GM12878 (cell line): ENCODE measurements at places on chromosomes 2 and 18. TPM values are rescaled to one million over a fixed set of nuclear protein-coding genes. Genes with fewer than 3 reads are reported as not detected.

GRCh38 chr18:57863706-57864105 lies 60.6 kb upstream of the ATP8B1 start:
- DNase-seq = no peak
- no peaks in the 10 kb centered on the region for H3K4me1 ChIP-seq
- peaks cover 3% of the 10 kb centered on the region; the same call in 1 of the 2 replicates for H3K27me3 ChIP-seq
- no peaks in the 10 kb centered on the region for H3K36me3 ChIP-seq

DNA sequence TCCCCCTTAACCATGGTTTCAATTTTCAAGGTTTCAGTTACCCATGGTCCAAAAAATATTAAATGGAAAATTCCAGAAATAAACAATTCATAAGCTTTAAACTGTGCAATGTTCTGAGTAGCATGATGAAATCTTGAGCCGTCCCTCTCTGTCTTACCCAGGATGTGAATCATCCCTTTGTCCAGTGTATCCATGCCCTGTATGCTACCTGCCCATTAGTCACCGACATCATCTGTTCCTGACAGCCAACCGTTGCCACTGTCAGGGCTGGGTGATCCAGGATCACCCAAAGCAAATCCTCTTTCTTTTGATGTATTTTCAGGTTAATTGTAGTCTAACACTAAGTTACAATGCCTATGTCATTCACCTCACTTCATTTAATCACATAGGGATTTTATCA lies 15.7 kb upstream of the OLA1 start:
- H3K27ac ChIP-seq = no peak overlapping the region
- H3K36me3 ChIP-seq = no peaks in the 10 kb centered on the region
- H3K4me1 ChIP-seq = no peaks in the 10 kb centered on the region
- no peaks in the 10 kb centered on the region for H3K27me3 ChIP-seq

DNA sequence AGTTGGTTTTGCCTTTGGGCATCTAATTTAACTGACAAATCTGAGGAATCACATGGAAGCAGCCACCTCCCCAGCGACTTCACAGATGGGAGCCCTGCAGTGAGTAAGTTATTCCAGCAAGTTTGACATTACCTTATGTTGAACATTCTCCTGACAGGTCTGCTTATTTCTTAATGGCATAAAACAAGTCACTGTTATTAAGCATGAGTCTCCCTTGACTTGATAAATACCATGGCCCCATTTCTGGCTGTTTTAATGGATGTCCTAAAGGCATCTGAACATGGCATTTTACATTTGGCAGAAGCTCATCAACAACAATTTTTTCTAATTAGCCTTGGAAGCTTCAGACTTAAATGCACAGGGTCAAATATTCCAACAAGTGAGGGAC lies 92.6 kb upstream of the CREB1 start:
- DNase-seq = no peak
- no peak overlapping the region for H3K27ac ChIP-seq
- H3K4me1 ChIP-seq = no peaks in the 10 kb centered on the region
- H3K4me3 ChIP-seq = no peak overlapping the region

DNA sequence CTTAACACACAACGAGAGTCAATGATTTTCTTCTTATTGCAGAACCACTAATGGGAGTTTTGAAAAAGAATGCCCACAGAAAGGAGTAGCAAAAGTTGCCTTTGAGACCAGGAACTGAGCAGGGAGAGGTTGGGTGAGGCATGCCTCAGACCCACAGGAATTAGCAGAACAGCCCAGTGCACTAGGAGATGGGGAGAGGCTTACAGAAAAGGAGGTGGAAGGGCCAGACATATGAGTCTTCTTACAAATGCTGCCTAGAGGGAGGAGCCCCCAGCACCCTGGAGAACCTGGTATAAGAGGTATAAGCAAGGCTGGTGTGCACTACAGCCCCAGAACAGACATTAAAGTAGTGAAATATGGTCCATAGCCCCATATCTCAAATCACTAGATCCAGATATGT lies 162.0 kb downstream of the DTNA start:
- H3K27me3 ChIP-seq = no peaks in the 10 kb centered on the region
- no peak overlapping the region for H3K4me3 ChIP-seq
- no peak overlapping the region for H3K27ac ChIP-seq
- DNase-seq = no peak
- H3K36me3 ChIP-seq = no peaks in the 10 kb centered on the region

GRCh38 chr2:37894047-37894446 lies 31.0 kb upstream of the RMDN2 start:
- no peak overlapping the region for H3K27ac ChIP-seq
- DNase-seq = no peak
- no peaks in the 10 kb centered on the region for H3K36me3 ChIP-seq
- peaks cover 43% of the 10 kb centered on the region for H3K4me1 ChIP-seq
- H3K27me3 ChIP-seq = no peaks in the 10 kb centered on the region

GRCh38 chr2:25698752-25699151 lies 25.4 kb upstream of the DTNB start:
- no peaks in the 10 kb centered on the region for H3K36me3 ChIP-seq
- peaks cover 5% of the 10 kb centered on the region; the same call in 1 of the 2 replicates for H3K27me3 ChIP-seq
- no peak for DNase-seq
- no peak overlapping the region for H3K27ac ChIP-seq
- no peaks in the 10 kb centered on the region for H3K4me1 ChIP-seq

DNA sequence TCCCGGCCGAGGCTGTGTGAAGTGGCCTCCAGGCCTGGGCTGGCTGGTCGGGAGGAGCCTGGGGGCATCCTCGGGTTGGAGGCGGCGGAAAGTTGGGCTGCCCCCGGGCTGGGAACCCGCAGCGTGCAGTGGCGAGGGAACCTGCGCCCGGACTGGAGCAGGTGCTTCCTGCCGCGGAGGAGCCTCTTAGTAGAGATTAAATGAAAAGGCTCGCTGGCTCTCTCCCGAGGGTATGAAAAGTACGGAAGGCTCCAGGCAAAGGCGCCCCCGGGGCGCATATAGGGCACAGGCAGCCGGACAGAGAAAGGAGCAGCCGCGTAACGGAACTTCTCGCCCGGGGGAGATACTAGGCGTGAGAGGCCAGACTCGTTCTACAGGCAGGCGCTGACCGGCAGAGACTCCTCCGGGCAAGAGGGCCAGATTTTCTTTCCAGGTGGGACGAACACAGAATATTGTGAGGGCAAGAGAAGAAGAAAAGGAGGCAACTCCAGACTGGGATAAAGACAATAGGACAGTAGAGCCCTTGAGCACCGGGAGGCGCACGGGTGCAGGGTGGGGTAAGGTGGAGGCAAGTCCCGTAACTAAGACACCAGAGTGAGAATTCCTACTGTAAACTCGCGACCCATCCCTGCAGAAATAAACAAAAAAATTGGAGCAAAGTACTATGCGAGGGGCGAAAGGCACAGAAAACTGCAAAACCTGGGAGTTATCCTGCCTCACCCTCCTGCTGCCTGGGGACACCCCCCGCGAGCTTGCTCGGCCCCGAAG lies 816 bp downstream of the CDH2 start:
- H3K4me3 ChIP-seq = no peak overlapping the region
- H3K27me3 ChIP-seq = no peaks in the 10 kb centered on the region; the same call in 1 of the 2 replicates
- no peaks in the 10 kb centered on the region for H3K4me1 ChIP-seq
- no peaks in the 10 kb centered on the region for H3K36me3 ChIP-seq
- no peak overlapping the region for H3K27ac ChIP-seq

CPS1 gene
- total RNA-seq = 0.77 and 1.0 TPM in 2 replicates

DNA sequence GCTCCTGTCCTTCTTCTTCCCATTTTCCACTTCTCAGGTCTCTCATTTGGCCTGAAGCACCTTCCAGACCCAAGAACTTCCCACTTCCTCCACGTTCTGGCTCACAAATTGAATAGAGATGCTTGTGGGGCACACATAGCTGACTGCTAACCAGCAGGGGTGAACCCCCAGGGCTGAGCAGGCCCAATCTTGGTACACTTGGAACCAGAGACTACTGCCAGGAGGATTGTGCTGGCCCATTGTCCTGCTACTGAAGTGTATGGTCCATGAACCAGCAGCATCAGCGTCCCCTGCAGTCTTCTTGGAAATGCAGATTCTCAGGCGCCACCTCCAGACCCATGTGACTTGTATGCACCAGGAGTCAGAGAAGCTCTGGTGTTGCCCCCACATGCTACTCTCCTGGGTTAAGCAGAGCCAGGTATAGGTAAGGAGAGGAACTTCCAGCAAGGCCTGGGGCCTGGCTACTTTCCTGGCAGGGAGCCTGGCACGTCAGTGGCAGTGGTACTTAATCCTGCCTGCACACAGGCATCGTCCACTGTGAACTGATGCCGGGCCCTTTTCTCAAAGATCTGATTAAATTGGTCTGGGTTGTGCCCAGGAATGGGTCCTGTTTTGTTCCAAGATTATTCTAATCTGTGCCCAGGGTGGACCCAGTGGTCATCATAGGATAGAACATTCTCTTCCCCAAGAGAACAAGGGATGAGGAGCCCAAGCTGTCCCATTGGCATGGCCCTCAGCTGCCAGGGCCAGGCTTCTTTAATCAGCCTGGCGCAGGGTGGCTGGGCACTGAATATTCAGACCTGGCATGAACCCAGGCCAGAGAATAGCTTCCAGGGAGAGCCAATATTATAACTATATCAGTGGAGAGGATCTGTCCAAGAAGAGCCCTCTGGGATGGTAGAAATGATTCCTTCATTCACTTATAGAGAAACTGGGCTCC lies 248.7 kb downstream of the SOX11 start:
- H3K27me3 ChIP-seq = no peaks in the 10 kb centered on the region
- H3K4me3 ChIP-seq = no peak overlapping the region
- DNase-seq = no peak

DNA sequence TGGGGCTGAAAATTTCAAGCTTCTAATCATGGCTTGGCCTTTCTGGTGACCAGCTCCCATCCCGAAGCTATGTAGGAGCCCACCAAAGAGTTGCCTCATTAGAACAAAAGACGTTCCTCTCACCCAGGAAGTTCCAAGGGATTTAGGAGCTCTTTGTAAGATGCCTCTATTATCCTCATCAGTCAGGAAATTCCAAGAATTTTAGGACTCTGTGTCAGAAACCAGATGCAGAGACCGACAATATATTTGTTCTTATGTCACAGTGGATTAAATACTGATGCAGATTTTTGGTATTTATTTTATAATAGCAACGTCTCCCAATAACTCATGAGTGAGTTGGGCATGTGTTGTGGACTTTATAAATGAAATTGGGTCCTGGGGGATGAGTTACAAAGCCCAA lies 91.8 kb upstream of the SKOR2 start:
- no peaks in the 10 kb centered on the region for H3K27me3 ChIP-seq
- H3K4me3 ChIP-seq = no peak overlapping the region

GRCh38 chr2:46075848-46076247 lies 221.4 kb upstream of the EPAS1 start:
- no peaks in the 10 kb centered on the region for H3K36me3 ChIP-seq
- no peak overlapping the region for H3K4me3 ChIP-seq

TNFRSF11A gene
- 0.18 and 0.56 TPM in 2 replicates for total RNA-seq

DNA sequence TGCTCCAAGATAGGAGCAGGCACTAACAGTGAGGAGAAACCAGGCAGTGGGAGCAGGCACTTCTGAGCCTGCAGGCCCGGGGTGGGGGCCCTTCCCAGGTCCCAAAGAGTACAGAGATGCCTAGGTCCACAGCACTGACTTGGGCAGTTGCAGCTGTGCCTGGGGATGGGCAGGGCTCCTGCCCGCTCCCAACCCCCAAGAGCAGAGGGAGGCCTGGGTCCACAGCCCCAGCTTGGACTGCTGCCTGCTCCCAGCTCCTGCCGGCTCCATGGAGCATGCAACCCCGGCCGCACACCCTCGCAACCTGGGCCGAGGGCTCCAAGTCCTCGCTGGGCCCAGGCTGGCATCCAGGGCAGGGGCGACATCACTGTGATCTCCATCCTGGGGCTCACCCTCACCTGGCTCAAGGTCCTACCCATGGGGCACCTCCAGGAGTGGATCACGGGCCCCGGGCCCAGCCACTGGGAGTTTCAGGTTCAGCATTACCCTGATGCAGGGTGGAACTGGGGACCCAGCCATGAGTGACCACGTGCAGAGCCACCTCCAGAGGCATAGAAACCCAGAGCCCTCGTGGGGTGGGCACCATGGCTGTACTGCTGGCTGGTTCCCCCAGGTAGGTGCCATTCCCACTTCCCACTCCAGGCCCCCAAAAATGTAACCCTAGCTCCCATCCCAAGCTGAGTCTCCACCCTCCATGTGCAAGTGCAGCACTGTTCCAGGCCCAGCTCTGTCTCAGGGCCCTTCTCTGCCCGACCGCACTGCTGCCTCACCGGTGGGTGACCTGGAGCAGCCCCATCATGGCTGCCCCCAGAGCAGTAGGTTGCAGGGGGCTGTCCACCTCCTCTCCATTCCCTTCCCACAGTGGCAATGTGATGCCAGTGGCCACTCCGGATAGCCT lies 325.6 kb downstream of the NR4A2 start:
- no peaks in the 10 kb centered on the region for H3K27me3 ChIP-seq
- no peak overlapping the region for H3K27ac ChIP-seq
- no peak overlapping the region for H3K4me3 ChIP-seq
- H3K4me1 ChIP-seq = no peaks in the 10 kb centered on the region
- H3K36me3 ChIP-seq = no peaks in the 10 kb centered on the region

TMEM237 gene
- total RNA-seq = 21.0 and 23.8 TPM in 2 replicates

- no peak for DNase-seq
- no peak overlapping the region for H3K27ac ChIP-seq
- no peaks in the 10 kb centered on the region for H3K4me1 ChIP-seq
- no peak overlapping the region for H3K4me3 ChIP-seq
- H3K27me3 ChIP-seq = no peaks in the 10 kb centered on the region
- no peaks in the 10 kb centered on the region for H3K36me3 ChIP-seq
Observed at GRCh38 chr2:188494906-188495305, 203.2 kb downstream of the GULP1 start.

GRCh38 chr18:46401486-46402070 lies 255.4 kb downstream of the LOXHD1 start:
- no peaks in the 10 kb centered on the region for H3K36me3 ChIP-seq
- H3K27me3 ChIP-seq = no peaks in the 10 kb centered on the region
- H3K27ac ChIP-seq = no peak overlapping the region

FSIP2 gene
- 0.36 and 0.48 TPM in 2 replicates for total RNA-seq

DNA sequence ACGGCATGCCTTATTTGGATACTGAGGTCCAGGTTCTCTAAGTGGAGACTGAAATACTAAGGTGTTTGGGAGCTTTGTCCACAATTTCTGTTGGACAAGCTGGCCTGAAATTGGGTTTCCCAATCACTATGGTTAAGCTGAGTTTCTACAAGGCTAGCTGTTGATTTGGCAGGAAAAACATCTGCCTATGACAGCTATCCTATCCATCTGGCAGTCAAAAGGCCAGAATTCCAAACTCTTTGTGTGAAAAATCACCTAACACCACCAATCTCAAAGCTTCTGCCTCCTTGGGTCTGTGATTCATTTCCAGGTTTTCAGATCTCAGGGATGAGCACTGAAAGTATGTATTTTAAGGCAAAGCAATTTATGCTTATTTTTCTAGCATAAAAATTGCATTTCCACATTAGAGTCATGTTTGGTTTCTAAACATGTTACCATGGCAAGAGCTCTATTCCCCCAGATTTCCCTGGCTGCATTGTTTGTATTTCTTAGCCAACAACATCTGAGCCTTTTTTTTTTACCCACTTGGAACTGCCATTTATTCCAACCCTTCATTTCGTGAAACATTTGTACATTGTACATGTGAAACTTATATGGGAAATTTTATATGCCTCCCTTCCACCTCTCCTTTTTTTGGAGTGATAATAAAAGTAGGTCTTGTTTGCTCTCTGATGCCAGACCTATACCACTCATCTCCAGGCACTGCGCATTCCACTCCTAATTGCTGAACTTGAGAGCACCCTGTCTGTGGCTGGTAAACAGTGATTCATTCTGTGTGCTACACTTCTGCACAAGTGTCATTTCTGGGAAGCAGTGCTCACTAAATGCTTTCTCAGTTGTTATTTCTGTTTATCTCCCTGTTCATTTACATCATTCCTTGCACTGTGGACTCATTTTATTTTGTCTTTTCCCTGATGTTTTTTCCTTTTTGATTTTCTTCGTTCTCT lies 15.9 kb upstream of the CCDC85A start:
- no peaks in the 10 kb centered on the region for H3K27me3 ChIP-seq
- H3K36me3 ChIP-seq = no peaks in the 10 kb centered on the region
- H3K27ac ChIP-seq = no peak overlapping the region

EML6 gene
- total RNA-seq = 0.32 and 0.36 TPM in 2 replicates

RMDN2 gene
- total RNA-seq = 7.3 and 9.3 TPM in 2 replicates

- no peaks in the 10 kb centered on the region for H3K27me3 ChIP-seq
- H3K36me3 ChIP-seq = no peaks in the 10 kb centered on the region
- H3K4me3 ChIP-seq = no peak overlapping the region
Observed at GRCh38 chr2:70697603-70698383, 70.2 kb downstream of the ADD2 start.

OXER1 gene
- 6.6 and 7.6 TPM in 2 replicates for total RNA-seq
